ENCODE measurements at places on chromosomes 16 and 17.
A peak's percentile ranks its signal among the peaks of the same experiment; 100 is the strongest.

- DNase-seq, result no peak
Measured at GRCh38 chr17:78105551-78105950, 23.0 kb downstream of the TMC6 start.

GRCh38 chr17:64579917-64580316, 73.1 kb downstream of the CEP95 start:
- no peak for DNase-seq

DNA sequence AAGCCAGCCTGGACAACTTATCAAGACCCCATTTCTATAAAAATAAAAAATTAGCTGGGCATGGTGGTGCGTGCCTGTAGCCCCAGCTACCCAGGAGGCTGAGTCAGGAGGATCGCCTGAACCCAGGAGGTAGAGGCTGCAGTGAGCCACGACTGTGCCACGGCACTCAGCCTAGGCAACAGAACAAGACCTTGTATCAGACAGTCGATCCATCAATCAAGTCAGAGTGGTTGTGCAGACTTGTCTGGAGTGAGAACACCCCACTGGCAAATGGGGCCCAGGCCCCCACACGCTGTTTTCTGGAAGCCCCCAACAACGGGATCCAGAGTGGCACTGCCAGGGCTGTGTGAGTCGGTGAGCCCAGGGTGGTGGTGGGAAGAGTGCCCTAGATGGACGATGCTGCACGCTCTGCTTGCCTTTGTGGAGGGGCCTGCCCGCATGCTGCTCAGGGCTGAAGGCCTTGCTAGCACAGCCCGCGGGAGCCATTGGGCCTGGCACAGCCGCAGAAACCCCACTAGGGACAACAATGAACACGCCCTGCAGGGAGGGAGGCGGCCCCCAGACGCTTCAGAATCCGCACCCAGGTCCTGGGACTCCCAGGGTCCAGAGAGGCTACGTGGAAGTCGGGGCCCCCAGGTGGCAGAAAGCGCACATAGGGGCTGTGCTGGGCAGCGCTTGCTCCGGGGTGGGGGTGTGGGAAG, 80.1 kb upstream of the GNG13 start:
- DNase-seq, result no peak

DNA sequence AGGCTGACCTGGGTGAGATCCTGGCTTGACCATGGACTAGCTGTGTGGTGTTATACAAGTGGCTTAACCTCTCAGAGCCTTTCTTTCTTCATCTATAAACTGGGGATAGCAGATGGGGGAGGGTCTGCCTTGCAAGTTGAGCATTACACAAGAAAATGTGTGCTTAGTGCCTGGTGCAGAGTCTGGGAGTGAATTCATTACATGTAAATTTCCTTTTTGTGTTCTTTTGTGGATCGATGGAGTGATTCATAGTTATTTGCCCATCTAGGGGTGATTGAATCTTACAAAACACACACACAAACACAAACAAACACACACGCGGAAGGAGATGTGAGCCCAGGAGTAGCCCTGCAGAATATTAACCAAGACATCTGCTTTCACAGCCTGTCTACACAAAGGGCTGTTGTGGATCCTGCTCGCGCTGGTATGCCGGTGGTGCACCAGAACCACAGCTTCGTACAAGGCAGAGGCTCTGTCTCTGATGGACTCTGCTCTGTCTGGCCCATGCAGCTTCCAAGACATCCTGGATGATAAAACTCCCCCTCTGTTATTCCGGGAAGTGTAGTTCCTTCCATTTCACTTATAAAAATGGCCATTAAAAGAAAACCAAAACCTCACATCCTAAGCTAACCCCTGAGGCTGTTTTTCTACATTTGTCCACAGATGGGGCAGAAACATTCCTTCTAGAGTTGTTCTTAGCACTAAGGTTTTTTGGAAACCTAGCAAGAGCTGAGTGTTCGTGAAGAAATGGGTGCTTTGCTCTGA, 86.1 kb downstream of the UTP18 start:
- DNase-seq, result no peak

DNA sequence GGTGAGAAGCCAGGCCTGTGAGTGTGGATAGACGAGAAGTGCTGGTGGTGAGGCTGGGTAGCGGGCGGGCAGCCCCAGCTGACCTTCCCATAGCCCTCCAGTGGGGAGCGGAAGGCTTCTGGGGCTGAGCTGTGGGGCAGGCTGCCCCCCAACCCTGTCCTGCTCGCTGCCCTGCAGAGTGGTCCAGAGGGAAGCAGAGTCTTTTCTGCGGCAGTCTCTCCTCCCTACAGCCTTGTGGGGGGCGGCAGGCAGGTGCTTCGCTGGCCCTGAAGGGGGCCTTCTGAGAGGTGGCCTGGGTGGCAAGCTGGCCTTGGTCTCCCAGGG, 3.7 kb downstream of the NLGN2 start:
- DNase-seq, result no peak

- DNase-seq, result no peak
Measured at GRCh38 chr17:61410141-61411010, 10.7 kb downstream of the TBX2 start.

DNA sequence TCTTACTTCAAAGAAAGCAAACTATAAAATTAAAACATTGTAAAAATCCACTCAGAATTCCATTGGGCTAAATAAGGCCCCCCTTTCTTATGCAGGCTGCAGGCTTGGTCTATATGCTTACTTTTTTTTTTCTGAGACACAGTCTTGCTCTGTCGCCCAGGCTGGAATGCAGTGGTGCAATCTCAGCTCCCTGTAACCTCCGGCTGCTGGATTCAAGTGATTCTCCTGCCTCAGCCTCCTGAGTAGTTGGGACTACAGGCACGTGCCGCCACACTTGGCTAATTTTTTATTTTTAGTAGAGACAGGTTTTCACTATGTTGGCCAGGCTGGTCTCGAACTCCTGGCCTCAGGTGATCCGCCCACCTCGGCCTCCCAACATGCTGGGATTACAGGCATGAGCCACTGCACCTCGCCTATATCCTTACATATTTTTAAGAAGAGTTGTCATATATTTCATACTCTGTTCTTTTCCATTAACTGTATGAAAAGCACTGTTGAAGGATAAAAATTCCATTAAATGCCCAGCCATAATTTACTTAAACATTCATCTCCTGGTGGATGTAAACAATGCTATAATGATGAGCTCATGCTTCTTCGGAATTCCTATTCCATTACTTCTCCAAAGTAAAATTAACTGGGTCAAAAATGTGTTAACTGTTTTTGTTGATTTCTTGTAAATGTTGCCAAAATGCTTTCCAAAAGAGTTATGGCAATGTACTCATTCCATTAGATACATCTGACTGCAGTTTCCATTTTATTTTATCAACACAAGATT, 17.8 kb downstream of the SNN start:
- no peak for DNase-seq

GRCh38 chr17:5047446-5047845, 12.2 kb upstream of the SLC52A1 start:
- no peak for DNase-seq

DNA sequence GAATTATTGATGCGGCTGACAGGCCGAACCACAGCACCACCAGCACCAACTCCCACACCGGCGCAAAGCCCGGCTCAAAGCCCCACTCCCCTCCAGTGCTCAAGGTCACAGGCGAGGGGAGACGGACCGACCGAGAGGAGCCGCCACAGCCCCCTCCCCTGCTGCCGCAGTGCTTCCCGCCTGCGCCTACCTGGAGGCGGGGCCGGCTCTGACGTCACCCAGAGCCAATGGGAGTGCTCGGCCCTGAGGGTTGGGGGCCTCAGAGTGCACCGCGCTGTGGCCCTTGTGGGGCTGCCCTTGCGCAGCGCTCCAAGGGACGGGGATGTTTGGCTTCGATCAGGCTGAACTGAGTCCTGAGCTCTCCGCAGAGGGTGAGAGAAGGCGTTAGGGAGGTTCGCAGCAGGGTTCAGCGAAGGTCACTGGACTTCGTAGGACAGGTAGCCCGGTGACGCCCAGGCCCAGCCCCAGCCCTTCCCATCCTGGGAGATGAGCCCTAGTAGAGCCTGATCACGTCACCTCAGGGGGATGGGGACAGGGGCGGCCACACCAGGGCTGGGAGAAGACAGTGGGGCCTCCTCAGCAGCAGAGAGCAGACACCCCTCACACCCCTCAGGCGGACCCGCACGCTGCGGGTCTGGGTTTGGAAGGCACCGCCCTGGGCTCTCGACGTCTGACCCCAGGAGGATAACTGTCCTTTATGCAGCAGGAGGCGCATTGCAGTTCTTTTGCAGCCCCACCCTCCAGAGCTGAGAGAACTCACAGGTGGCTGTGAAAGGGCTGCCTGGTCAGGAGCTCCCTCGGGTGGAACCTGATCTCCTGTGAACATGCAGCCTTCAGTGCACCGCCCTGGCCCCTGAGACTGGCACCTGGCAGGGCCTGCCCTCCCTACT, 1.5 kb downstream of the NDRG4 start:
- no peak for DNase-seq

DNA sequence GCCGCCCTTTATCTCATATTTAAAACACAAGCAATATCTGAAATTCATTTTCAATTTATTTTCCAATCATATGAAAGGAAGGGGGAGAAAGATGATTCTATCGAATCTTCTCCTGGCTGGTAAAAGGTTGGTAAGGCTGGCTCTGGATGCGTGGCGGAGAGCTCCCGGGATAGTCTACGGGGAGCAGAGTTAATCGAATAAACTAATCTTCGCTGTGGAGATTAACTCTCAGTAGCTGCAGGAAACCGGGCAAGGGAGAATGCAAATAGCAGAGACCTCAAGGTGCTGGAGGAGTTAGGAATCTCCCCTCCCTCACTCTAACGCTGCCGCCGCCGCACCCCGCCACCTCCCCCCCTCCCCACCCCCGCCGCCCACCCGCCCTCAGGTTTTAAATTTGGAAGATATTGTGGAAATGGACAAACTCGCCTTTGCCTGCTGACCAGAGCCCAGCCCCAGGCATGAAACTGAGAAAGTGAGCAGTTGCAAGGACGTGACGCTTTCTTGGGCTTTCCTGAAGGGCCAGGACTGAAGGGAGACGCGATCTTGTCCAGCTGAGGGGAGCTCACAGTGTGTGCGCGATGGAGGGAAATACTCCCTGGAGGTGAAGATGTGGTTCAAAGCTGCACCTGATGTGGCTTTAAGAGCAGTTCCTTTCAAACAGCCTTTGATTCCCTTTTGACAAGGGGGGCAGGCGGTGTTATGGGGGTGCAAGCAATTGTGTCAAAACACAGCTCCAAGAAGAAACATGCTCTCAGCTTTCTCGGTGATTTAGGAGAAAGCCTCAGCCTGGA, 308.2 kb upstream of the IRX3 start:
- DNase-seq, result no peak

DNA sequence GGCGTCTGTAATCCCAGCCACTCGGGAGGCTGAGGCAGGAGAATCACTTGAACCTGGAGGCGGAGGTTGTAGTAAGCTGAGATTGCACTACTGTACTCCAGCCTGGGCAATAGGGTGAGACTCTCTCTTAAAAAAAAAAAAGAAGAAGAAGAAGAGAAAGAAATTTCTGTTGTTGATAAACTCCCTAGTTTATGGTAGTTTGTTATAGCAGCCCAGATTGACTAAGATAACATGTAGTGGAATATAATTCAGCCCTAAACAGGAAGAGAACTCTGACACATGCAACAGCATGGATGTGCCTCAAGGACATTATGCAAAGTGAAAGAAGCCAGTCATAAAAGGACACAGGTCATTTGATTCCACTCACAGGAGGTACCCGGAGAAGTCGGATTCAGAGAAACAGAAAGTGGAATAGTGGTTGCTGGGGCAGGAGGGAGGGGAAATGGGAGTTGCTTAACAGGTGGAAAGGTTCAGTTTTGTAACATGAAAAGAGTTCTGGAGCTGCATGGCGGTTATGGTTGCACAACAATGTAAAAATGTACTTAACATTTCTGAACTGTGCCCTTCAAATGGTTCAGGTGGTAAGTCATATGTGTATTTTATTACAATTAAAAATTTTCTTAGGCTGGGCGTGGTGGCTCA, 26.0 kb upstream of the PRM1 start:
- DNase-seq, result no peak

GRCh38 chr16:28991687-28992086, 6.8 kb downstream of the LAT start:
- no peak for DNase-seq

DNA sequence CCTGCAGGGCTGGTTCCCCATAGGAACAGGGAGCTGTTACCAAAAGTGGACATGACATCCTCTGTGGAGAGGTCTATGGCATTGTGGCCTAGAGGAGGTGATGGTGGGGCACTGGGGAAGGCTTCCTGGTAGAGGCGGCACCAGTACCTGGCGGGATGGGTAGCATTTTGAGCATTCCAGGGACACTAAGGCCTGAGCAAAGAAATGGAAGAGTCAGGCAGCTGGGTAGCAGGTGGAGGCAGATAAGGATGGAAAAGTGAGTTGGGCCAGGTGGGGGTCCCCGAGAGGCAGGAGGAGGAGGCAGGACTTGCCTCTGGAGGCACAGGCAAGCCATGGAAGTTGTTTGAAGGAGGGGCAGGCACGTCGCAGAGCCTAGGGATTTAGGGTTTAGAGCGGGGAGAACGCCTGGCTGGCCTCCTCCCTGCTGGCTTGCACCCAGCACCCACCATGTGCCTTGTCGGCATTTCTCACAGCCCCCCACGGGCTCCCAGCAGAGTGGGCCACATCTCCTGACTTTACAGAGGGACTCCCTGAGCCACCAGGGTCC, 5.1 kb upstream of the ADCY7 start:
- no peak for DNase-seq

GRCh38 chr17:74516561-74517328, 14.5 kb downstream of the CD300LB start:
- no peak for DNase-seq

GRCh38 chr16:55082591-55082976, 151.9 kb downstream of the IRX5 start:
- DNase-seq, result no peak

- DNase-seq, result no peak
Measured at GRCh38 chr16:84379709-84380362, 11.5 kb downstream of the ATP2C2 start.

- DNase-seq, result no peak
Measured at GRCh38 chr17:49708515-49709183, 885 bp upstream of the SLC35B1 start.

GRCh38 chr17:40443196-40443987, at the start of gene IGFBP4:
IGFBP4 (plus strand) TSS chr17:40443450; CDS start chr17:40443736, 286 bp downstream.
- DNase-seq, result peak; percentile 51

DNA sequence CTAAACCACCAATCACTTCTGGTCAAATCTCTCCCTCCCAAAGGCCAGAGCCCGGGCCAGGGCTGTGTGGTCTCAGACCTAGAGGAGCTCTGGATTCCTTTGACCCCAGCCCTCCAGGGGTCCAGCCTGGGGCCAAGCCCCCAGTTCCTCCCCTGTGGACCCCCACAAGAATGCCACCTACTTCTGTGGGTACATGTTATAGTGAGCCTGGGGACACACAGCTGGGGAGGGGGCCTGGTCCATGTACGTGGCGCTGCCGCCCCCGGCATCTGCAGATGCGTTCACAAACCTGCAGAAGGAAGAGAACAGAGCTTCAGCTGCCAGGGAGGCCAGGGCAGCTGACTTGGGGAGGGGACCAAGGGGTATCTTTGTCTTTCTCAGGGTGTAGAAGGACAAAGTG, 7.9 kb upstream of the GHDC start:
- DNase-seq, result no peak

- DNase-seq, result no peak
Measured at GRCh38 chr17:27990100-27990499, 52.4 kb upstream of the NLK start.

GRCh38 chr17:43721537-43722268, 36.9 kb downstream of the SOST start:
- no peak for DNase-seq
